Myometrial cell (primary cell): ENCODE measurements at places on chromosomes 4 and X. TPM values are rescaled to one million over a fixed set of nuclear protein-coding genes. Genes with fewer than 3 reads are reported as not detected.

The ACSL1 gene
- 38.5 and 39.2 TPM in 2 replicates for total RNA-seq

The MED12 gene
- 15.9 and 21.1 TPM in 2 replicates for total RNA-seq

The COX7B2 gene
- not detected in 2 replicates for total RNA-seq

The NWD2 gene
- total RNA-seq, result not detected in 2 replicates

The P2RY8 gene
- total RNA-seq, result not detected in 2 replicates

The TMEM271 gene
- not detected in 2 replicates for total RNA-seq
